ENCODE measurements at places on chromosomes 4 and X. TPM values are rescaled to one million over a fixed set of nuclear protein-coding genes. Genes with fewer than 3 reads are reported as not detected.

MAGEC2 gene
- total RNA-seq = not detected

GRCh38 chr4:55503169-55503568 lies 43.5 kb downstream of the CLOCK start:
- DNase-seq = no peak

PIM2 gene
- 18.6 TPM for total RNA-seq

DNA sequence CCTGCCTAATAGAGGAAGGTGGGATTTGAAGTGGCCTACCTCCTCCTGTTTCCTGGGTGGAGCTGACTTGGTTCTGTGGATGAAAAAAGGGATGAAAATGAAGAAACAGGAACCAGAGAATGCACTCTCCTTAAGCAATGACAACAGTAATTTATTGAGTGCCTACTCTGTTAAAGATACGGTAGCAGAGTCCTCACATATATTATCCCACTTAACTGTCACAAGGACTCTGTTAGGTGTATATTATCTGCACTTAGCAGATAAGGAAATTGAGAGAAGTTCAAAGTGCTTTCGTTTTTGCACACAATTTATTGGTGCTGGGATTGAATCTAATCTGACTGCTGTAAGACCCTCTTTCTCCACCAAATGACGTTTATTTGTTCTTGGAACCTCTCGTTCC lies 301.2 kb downstream of the PACRGL start:
- DNase-seq = no peak

DNA sequence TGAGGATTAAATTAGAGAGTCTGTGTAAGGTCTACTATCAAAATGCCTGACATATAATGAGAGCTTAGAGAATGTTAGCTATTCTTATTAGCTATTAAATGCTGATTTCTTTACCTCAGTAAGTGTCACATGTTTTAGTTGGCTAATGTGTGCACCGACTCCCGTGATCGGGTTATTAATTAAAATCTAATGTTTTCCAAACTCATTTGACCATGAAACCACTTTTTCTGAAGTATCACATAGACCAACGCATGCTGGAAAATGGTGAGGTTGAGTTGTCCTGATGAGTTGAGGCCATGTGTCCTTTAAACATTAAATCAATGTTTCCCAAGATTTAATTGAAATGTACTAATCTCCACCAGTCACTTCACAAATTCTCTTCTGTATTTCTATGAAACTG lies 84.8 kb upstream of the C1QTNF7 start:
- no peak for DNase-seq

UGT2B7 gene
- not detected for total RNA-seq

DNA sequence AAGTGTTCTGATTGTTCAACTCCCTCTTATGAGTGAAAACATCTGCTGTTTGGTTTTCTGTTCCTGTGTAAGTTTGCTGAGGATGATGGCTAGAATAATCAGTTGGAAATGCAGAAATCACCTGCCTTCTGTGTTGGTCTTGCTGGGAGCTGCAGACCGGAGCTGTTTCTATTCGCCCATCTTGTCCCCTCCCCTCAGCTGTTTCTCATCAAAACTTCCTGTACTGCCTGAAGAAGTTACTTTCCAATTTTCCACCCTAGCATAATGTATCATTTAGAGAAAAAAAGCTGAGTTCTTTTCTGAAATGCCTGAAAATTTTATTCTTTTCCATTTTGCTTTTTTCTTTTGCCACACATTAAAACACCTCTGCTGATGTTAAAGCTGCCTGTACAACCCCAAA lies 167.6 kb downstream of the TEX13A start:
- no peak for DNase-seq

Measured in dorsolateral prefrontal cortex (tissue), 122 donors.